Panc1 (cell line): ENCODE measurements at places on chromosomes 7 and 10. TPM values are rescaled to one million over a fixed set of nuclear protein-coding genes. Genes with fewer than 3 reads are reported as not detected.

- no peak for DNase-seq
- no peak overlapping the region for H3K27ac ChIP-seq
- H3K36me3 ChIP-seq, result no peaks in the 10 kb centered on the region
- no peak overlapping the region for H3K4me3 ChIP-seq
- H3K27me3 ChIP-seq, result no peaks in the 10 kb centered on the region
Measured at GRCh38 chr10:31586723-31587638, 268.0 kb downstream of the ZEB1 start.

- no peaks in the 10 kb centered on the region for H3K27me3 ChIP-seq
- no peak overlapping the region for H3K4me3 ChIP-seq
- H3K4me1 ChIP-seq, result peaks cover 11% of the 10 kb centered on the region; the same call in 1 of the 2 replicates
- H3K27ac ChIP-seq, result peak overlapping the region; percentile 44; the same call in 1 of the 2 replicates
- DNase-seq, result peak; percentile 59
Measured at GRCh38 chr7:11427686-11428273, 404.2 kb downstream of the THSD7A start.

DNA sequence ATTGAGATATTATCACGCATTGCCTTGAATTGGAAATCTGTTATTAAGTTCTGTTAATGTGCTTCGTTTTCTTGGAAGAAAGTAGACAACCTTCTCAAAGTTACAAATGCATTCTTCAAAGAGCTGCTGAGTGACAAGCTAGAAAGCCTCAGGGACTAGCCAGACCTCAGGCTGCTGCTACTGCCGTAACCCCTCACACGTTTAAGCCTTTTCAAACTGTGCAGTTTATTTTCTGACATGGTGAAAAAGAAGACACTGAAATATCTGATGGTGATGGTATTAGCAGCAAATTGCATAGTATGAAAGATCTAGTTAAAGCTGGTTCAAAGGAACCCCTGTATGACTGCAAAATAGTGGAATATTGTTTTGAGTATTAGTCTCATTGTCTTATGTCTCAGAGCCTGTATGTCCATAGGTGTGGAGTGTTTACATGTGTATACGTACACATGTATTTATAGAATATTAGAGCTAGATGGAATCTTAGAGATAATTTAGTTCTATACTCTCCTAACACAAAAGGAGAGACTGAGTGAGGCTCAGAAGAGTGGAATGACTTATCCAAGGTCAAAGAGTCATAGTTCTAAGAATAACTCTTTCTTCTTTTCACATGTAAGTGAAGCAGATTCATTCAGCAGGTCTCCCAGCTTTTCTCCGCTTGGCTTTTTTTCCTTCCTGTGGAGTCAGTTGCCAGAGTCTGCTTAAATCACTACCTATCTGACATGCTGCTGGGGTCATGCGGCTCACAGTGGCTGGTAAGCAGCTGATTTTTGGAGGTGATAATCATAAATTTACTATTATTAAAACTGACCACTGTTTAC lies 431.9 kb downstream of the PLXDC2 start:
- H3K4me1 ChIP-seq, result no peaks in the 10 kb centered on the region
- no peaks in the 10 kb centered on the region for H3K27me3 ChIP-seq
- no peaks in the 10 kb centered on the region for H3K36me3 ChIP-seq

The NKX1-2 gene
- 0.15 TPM for total RNA-seq

DNA sequence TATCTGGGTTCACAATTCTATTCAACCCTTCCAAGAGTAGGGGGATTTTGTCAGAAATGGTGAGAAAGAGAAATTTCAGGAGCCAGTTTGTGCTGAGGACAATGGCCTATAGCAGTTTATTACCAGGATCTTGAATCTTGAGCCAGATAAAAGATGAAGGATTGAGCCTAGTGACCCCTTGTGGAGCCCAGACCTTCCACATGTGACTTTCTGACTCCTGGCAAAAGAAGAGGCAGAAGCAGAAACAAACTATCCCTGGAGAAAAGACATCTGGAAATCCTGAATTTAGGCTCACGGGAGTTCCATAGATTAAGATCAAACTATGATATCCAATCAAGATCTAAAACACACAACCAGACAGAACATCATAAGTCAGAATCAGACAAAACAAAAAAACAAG lies 60.9 kb upstream of the CHRM2 start:
- H3K27me3 ChIP-seq, result no peaks in the 10 kb centered on the region
- DNase-seq, result no peak
- H3K36me3 ChIP-seq, result no peaks in the 10 kb centered on the region
- no peak overlapping the region for H3K27ac ChIP-seq

GRCh38 chr7:125491137-125491536 lies 561.5 kb upstream of the POT1 start:
- H3K36me3 ChIP-seq, result no peaks in the 10 kb centered on the region
- no peak overlapping the region for H3K27ac ChIP-seq
- no peaks in the 10 kb centered on the region for H3K27me3 ChIP-seq

- no peaks in the 10 kb centered on the region for H3K36me3 ChIP-seq
- no peak overlapping the region; the same call in 1 of the 2 replicates for H3K27ac ChIP-seq
- H3K27me3 ChIP-seq, result no peaks in the 10 kb centered on the region
- no peak overlapping the region for H3K4me3 ChIP-seq
Measured at GRCh38 chr10:35416619-35417312, 80.5 kb downstream of the CCNY start.

GRCh38 chr7:133233142-133233541 lies 19.7 kb upstream of the EXOC4 start:
- H3K4me1 ChIP-seq, result no peaks in the 10 kb centered on the region
- H3K27me3 ChIP-seq, result peaks cover 5% of the 10 kb centered on the region; the same call in 1 of the 2 replicates
- H3K27ac ChIP-seq, result no peak overlapping the region
- no peak for DNase-seq
- H3K36me3 ChIP-seq, result no peaks in the 10 kb centered on the region

The CXCL12 gene
- total RNA-seq, result 0.82 TPM

- no peaks in the 10 kb centered on the region for H3K4me1 ChIP-seq
- DNase-seq, result no peak
- no peak overlapping the region for H3K27ac ChIP-seq
Measured at GRCh38 chr10:93553482-93554315, 12.8 kb upstream of the FFAR4 start.

- no peak overlapping the region for H3K4me3 ChIP-seq
- H3K27me3 ChIP-seq, result peaks cover 12% of the 10 kb centered on the region
- no peak for DNase-seq
Measured at GRCh38 chr10:71584902-71585563, 134.5 kb downstream of the C10orf105 start.

GRCh38 chr10:126302476-126302756 lies 85.9 kb downstream of the ADAM12 start:
- no peak overlapping the region for H3K4me3 ChIP-seq
- H3K27me3 ChIP-seq, result no peaks in the 10 kb centered on the region
- H3K4me1 ChIP-seq, result no peaks in the 10 kb centered on the region

The GPRIN2 gene
- 12.9 TPM for total RNA-seq

GRCh38 chr10:33276282-33276923 lies 58.1 kb downstream of the NRP1 start:
- no peak for DNase-seq
- no peaks in the 10 kb centered on the region; the same call in 1 of the 2 replicates for H3K36me3 ChIP-seq
- H3K27ac ChIP-seq, result peak overlapping the region; percentile 100

DNA sequence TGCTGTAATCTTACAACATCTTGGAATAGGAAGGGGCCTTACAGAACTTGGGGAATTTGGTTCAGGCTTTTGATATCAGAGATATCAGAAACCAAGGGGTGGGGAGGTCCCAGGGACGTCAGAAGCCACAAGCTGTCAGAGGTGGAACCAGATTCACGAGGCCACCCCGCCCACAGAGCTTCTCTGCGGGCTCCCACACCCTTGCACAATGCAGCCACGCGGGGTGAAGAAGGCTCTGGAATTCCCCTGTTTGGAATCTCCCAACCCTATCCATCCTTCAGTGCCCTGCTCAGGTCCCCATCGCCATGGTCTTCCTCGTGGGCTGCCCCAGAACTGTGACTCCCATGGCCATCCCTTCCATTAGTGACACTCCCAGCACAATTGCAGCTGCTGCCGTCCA lies 247.1 kb upstream of the SHH start:
- no peak for DNase-seq
- H3K27ac ChIP-seq, result no peak overlapping the region
- no peaks in the 10 kb centered on the region for H3K4me1 ChIP-seq
- H3K27me3 ChIP-seq, result no peaks in the 10 kb centered on the region

GRCh38 chr10:99973190-99973589 lies 36.6 kb downstream of the DNMBP start:
- peaks cover 27% of the 10 kb centered on the region for H3K4me1 ChIP-seq
- H3K4me3 ChIP-seq, result no peak overlapping the region
- H3K27me3 ChIP-seq, result no peaks in the 10 kb centered on the region
- no peak for DNase-seq

The OR2A42 gene
- not detected for total RNA-seq

The SFRP4 gene
- 0.74 TPM for total RNA-seq

DNA sequence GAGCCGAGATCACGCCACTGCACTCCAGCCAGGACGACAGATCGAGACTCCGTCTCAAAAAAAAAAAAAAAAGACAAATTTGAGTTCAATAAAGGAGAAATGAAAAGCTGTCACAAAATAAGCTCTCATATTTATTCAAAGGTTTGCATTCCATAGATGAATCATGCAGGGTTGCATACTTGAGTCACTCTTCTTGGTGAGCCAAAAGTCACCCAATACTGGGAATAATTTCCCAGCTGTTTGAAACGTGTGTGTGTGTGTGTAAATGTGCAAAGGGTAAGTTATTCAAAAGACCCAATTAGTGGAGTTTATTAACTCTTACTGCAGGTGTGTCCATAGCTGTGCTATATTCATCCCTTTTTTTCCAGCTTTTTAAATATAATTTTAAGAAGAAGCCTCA lies 297.7 kb downstream of the CCDC3 start:
- no peak overlapping the region for H3K27ac ChIP-seq
- no peaks in the 10 kb centered on the region for H3K27me3 ChIP-seq
- H3K4me1 ChIP-seq, result peaks cover 17% of the 10 kb centered on the region
- no peaks in the 10 kb centered on the region for H3K36me3 ChIP-seq
- no peak for DNase-seq

DNA sequence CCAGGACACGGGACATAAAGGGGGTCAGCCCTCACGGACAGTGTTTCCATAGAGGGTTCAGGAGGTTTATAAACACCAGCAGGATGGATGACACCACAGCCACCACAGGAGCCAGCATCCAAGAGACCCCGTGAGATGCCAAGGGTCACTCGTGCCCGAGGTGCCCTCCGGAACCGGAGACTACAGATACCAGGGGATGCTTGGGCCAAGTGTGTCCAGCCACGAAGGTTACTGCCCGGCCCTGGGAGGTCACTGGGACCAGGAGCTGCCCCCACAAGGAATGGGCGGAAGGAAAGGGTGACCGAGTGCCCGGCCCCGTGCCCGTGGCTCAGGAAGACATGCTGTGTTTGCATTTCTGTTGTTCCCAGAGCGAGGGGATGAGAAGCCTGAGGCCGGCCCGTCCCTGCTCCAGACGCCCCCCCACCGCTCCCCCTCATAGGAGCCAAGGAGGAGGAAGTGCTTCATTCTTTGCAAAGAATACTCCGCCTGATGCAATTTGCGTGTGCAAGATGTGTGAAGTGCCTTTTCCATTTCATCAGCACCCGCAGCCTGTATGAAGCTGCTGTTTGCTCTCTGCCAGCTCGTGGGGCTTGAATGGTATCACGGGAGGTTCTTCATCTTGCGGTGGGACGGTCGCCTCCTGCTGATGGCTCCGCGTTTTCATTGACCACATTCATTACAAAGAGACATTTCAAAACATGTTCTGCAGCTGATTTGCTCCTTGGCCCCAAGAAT lies 176.4 kb downstream of the ELFN1 start:
- no peaks in the 10 kb centered on the region for H3K36me3 ChIP-seq
- H3K27ac ChIP-seq, result no peak overlapping the region
- H3K4me3 ChIP-seq, result no peak overlapping the region

DNA sequence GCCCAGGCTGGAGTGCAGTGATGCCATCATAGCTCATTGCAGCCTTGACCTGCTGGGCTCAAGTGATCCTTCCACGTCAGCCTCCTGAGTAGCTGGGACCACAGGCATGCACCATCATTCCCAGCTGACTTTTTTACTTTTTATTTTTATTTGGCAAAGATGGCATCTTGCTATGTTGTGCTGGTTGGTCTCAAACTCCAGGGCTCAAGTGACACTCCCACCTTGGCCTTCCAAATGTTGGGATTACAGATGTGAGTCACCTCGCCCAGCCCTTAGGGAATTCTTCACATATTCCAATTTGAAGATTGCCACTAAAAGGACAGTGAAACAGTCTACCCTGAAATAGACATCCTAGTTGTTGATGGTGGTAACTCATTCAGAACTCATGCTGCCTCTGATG lies 27.7 kb downstream of the SUGCT start:
- no peak for DNase-seq
- H3K27ac ChIP-seq, result no peak overlapping the region
- no peaks in the 10 kb centered on the region for H3K27me3 ChIP-seq
- no peaks in the 10 kb centered on the region for H3K36me3 ChIP-seq
- H3K4me3 ChIP-seq, result no peak overlapping the region
- H3K4me1 ChIP-seq, result no peaks in the 10 kb centered on the region

DNA sequence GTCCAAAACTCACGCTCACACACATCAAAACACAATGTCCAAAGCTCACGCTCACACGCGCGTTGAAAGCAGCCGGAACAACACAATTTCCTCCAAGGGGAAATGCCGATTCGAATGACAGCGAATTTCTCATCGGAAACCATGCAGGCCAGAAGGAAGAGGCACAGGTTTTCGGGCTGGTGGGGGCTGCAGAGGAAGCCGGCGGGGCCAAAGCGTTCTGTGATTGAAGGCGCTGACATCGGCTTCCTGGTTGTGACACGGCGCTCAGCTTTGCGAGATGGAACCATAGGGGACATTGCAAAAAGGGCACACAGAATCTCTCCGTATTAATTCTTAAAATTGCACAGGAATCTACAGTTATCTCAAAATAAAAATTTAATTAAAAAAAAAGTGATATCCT lies 61.3 kb downstream of the FOXL3 start:
- H3K4me3 ChIP-seq, result no peak overlapping the region
- no peaks in the 10 kb centered on the region for H3K36me3 ChIP-seq
- no peaks in the 10 kb centered on the region for H3K27me3 ChIP-seq

DNA sequence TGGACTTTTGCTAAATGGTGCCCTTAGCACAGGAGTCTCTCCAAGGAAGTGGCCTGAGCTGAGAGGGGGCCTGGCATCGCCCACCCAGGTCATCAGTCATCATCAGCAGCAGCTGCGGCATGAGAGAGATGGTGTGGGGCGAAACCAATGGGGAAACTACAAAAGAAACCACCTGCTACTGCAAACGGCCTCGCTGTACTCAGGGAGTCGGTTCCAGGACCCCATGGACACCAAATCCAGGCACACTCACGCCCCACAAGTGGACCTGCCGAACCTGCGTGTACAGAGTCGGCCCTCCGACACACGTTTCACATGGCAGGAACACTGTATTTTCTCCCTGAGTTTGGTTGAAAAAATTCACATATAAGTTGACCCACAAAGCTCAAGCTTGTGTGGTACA lies 37.8 kb downstream of the DIP2C start:
- no peaks in the 10 kb centered on the region for H3K27me3 ChIP-seq
- no peaks in the 10 kb centered on the region for H3K36me3 ChIP-seq
- DNase-seq, result no peak
- H3K4me1 ChIP-seq, result peaks cover 7% of the 10 kb centered on the region

The NPC1L1 gene
- not detected for total RNA-seq

DNA sequence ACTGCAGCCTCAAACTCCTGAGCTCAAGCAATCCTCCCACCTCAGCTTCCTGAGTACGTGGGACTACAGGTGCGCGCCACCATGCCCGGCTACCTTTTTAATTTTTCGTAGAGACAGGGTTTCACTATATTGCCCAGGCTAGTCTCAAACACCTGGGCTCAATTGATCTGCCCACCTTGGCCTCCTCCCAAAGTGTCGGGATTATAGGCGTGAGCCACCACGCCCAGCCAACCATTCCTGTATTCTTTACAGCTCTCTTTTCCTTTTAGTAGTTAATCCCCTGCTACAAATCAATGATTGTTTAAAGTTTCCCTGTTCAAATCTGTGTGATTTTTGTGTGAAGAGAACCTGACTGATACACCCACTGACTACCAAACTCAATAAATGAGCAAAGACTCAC lies 75.4 kb upstream of the SVIL start:
- no peak overlapping the region for H3K27ac ChIP-seq
- H3K36me3 ChIP-seq, result no peaks in the 10 kb centered on the region
- H3K27me3 ChIP-seq, result no peaks in the 10 kb centered on the region
- H3K4me3 ChIP-seq, result no peak overlapping the region
- peaks cover 11% of the 10 kb centered on the region; the same call in 1 of the 2 replicates for H3K4me1 ChIP-seq
